IMR-90 (cell line): ENCODE measurements at places on chromosomes 2 and 18. TPM values are rescaled to one million over a fixed set of nuclear protein-coding genes. Genes with fewer than 3 reads are reported as not detected.

The NYAP2 gene
- not detected in 2 replicates for total RNA-seq

The SPC25 gene
- total RNA-seq: 2.0 and 5.6 TPM in 2 replicates

DNA sequence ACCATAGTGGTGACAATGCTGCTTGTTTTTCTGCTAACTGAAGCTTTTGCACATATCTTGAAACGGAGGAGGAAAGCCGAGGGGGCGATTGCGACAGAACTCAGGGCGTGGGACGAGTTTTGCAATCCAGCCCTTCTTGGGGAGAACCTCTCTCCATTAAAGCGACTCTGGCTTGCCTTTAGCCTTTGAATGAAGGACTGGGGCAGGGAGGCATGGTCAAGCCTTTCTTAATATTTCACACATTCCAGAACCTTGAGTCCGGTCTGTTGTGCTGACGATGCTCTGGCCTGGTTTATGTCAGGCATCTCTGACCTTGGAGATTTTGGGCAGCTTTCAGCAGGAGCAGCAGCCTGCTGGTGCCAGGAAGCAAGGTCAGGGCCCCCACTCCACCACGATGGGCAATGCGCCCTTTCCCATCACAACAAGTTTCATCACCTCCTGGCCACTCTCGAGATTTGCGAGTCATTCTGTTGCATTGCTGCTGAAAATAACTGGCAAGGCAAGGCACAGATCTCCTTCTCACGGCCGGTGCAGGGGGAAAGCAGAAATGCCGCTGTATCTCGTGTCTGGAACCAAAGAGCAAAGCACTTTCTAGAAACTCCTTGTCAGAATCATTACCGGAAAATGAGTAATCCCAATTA is 10.8 kb downstream of the EMILIN2 start:
- DNase-seq: peak; percentile 43

- DNase-seq: peak; percentile 95
Observed at GRCh38 chr2:9191041-9191481, 15.6 kb upstream of the ASAP2 start.

DNA sequence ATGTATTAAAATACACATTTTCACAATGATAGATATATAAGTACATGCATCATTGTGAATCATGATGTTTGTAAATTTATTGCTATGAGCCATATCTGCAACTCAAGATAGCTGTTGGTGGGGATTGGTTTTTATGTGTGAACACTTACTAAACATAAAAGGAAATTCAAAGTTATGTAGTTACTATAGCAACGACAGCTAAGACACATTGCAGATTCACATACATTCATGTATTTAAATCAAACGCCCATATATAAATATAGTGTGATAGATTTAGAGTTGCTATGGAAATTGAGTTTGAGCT is 65.6 kb downstream of the MAPRE2 start:
- DNase-seq: no peak

DNA sequence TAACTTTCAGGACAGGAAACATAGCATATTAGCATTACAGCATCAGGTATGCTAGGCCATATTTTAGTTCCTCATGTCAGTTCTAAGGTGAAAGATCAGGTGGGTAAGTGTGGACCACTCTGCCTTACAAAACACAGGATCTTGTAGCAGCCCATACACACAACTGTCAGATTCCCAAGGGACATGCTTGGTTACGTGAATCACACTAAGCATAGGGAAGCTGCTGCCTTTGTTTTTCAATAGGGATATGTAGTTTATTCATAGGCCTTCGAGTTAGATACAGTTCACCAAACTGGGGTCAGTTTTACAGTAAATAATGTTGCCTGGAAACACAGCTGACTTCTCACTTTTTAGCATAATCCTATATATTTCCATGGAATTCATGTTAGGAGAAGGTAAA is 116.1 kb upstream of the OTX1 start:
- DNase-seq: no peak
